ENCODE measurements at places on chromosomes 2 and 18. TPM values are rescaled to one million over a fixed set of nuclear protein-coding genes. Genes with fewer than 3 reads are reported as not detected.

GRCh38 chr18:36929601-36930000, 100.7 kb downstream of the KIAA1328 start:
- no peak for DNase-seq
- H3K4me3 ChIP-seq: no peak overlapping the region
- H3K4me1 ChIP-seq: no peaks in the 10 kb centered on the region
- no peak overlapping the region for H3K27ac ChIP-seq
- H3K27me3 ChIP-seq: no peaks in the 10 kb centered on the region

GRCh38 chr18:22056950-22057349, 112.4 kb upstream of the GATA6 start:
- no peak for DNase-seq
- no peak overlapping the region for H3K27ac ChIP-seq
- no peaks in the 10 kb centered on the region for H3K36me3 ChIP-seq
- no peaks in the 10 kb centered on the region for H3K27me3 ChIP-seq

DNA sequence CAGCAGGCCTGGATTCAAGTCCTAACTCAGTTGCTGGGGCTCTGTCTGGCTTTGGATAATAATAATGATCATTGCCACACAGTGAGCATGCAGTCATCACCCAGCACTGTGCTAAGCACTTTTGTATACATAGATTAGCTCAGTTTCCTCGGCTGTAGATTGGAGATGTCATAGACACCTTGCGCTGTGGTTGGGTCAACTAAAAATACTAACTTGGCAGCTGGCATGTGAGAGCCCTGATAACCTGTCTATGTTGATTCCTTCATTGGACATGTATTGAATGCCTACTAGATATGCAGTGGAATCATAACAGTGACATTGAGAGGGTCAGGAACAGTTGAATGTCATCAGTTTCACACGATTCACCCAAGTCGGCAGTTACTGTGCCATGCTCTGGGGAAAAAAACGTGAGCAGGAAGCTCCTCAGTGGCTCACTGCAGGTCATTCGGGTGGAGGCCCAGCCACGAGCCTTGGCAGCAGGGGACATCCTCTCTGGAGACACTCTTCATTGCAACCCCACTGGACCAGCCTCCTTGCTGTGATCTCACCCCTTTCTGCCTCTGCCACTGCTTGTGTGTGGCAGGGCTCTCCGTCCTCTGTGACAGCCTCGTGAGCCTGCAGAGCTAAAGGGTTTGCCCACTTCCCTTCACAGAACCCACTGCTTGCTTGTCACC, 85.3 kb downstream of the NPAS2 start:
- no peak overlapping the region for H3K4me3 ChIP-seq
- H3K36me3 ChIP-seq: peaks cover 28% of the 10 kb centered on the region
- peaks cover 7% of the 10 kb centered on the region for H3K4me1 ChIP-seq
- no peaks in the 10 kb centered on the region for H3K27me3 ChIP-seq
- no peak for DNase-seq

- no peaks in the 10 kb centered on the region for H3K36me3 ChIP-seq
- no peak for DNase-seq
- no peaks in the 10 kb centered on the region for H3K4me1 ChIP-seq
- H3K27me3 ChIP-seq: no peaks in the 10 kb centered on the region
- no peak overlapping the region for H3K4me3 ChIP-seq
- no peak overlapping the region for H3K27ac ChIP-seq
Observed at GRCh38 chr2:129092956-129093355, 774.3 kb upstream of the HS6ST1 start.

TEKT4 gene
- total RNA-seq: not detected

GRCh38 chr2:100193291-100193710, 50.9 kb upstream of the AFF3 start:
- H3K36me3 ChIP-seq: no peaks in the 10 kb centered on the region
- no peak overlapping the region for H3K27ac ChIP-seq
- H3K4me3 ChIP-seq: no peak overlapping the region
- no peaks in the 10 kb centered on the region for H3K27me3 ChIP-seq
- DNase-seq: peak; percentile 72

GRCh38 chr2:1907291-1907690, 163.0 kb upstream of the PXDN start:
- H3K27ac ChIP-seq: no peak overlapping the region
- DNase-seq: no peak
- H3K27me3 ChIP-seq: no peaks in the 10 kb centered on the region
- H3K36me3 ChIP-seq: no peaks in the 10 kb centered on the region
- H3K4me1 ChIP-seq: no peaks in the 10 kb centered on the region

DNA sequence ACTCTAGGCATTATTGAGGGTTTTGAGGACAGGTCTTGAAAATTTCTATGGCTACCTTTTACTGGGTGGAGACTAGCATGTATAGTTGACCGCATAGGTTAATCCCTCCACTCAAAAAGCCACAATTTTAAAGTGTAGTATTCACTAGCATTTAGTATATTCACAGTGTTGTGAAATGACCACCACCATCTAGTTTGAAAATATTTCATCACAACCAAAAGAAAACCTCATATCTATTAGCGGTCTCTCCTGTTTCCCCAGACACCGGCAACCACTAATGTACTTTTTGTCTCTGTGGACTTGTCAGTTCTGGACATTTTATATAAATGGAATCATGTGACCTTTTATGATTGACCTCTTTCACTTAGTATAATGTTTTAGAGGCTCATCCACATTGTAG, 53.9 kb downstream of the MSH2 start:
- no peaks in the 10 kb centered on the region for H3K36me3 ChIP-seq
- DNase-seq: no peak
- H3K27ac ChIP-seq: no peak overlapping the region
- H3K4me1 ChIP-seq: no peaks in the 10 kb centered on the region
- no peaks in the 10 kb centered on the region for H3K27me3 ChIP-seq

DNA sequence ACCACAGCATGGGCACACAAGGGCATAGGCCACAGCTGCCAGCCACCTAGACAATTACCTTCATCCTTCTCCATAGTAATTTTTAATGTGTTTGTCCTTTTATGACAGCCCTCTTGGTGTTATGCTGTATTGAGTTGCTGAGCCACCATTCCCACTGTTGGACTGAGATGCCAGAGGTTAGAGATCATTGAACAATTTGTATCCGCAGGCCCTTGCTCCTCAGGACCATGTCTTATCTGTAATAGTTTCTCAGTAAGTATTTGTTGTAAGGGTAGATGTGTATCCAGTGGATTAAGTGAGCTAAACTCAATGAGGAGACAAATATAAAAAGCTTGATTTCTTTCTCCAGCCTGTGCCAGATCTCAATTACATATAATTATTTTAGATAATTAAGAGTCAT, 832.8 kb upstream of the ID2 start:
- peaks cover 8% of the 10 kb centered on the region for H3K4me1 ChIP-seq
- no peak overlapping the region for H3K4me3 ChIP-seq
- DNase-seq: no peak
- H3K27me3 ChIP-seq: no peaks in the 10 kb centered on the region
- no peak overlapping the region for H3K27ac ChIP-seq

PJVK gene
- 2.2 TPM for total RNA-seq

- DNase-seq: peak; percentile 24
- H3K4me3 ChIP-seq: no peak overlapping the region
- H3K27me3 ChIP-seq: no peaks in the 10 kb centered on the region
- peaks cover 26% of the 10 kb centered on the region for H3K36me3 ChIP-seq
Observed at GRCh38 chr18:79133724-79134123, 64.5 kb downstream of the ATP9B start.

DNA sequence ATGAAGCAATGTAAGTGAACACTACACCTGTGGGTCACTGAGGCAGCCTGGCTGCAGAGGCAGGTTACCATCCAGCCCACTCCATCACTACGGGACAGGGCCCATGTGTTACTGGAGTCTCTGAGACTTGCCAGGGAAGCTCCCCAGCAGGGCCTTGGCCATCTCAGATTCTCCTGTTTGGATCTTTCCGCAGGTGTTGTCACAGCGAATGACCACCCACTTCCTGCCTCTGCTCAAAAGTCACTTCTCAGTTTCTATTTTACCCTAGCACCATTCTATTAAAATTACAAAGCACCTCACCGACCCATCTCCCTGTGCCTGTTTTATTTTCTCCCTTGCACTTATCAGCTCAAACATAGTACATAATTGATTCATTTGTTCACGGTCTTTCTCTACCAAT, 34.5 kb upstream of the L3MBTL4 start:
- H3K36me3 ChIP-seq: no peaks in the 10 kb centered on the region
- no peaks in the 10 kb centered on the region for H3K4me1 ChIP-seq
- H3K27ac ChIP-seq: no peak overlapping the region

LONRF2 gene
- total RNA-seq: 15.4 TPM

SCLY gene
- 7.2 TPM for total RNA-seq

PLGLB1 gene
- total RNA-seq: not detected

RETREG2 gene
- total RNA-seq: 60.3 TPM

SFT2D3 gene
- 9.7 TPM for total RNA-seq

- no peak overlapping the region for H3K27ac ChIP-seq
- no peaks in the 10 kb centered on the region for H3K36me3 ChIP-seq
- DNase-seq: no peak
- no peak overlapping the region for H3K4me3 ChIP-seq
- no peaks in the 10 kb centered on the region for H3K27me3 ChIP-seq
- no peaks in the 10 kb centered on the region for H3K4me1 ChIP-seq
Observed at GRCh38 chr2:237458519-237458918, 28.5 kb upstream of the MLPH start.

DNA sequence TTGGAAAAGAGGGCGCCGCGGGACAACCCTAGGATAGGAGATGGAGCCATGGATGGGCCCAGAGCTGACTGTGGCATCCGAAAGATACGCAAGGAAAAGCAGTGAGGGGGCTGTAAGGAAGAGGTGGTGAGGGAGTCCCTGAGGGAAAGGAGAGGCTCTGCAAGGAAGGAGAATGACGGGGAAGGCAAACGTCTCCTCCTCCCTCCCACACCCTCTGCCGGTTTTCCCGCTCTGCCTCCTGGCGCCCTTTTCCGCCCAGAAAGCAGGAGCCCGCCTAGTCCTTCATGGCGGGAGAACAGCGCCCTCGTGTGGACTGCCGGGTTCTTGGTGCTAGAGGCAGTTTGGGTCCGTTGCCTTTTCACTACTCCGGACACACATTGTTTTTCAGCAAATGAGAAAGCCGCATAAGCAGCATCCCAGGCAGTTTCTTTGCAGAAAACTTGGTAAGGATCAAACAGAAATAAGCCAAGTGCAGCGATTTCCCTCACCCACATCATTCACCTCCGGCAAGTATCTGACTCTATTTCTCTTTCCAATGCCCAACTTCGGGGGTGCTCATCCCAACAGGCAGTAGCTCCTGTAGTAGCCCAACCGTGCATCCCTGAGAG, 200.4 kb downstream of the INO80D start:
- no peaks in the 10 kb centered on the region for H3K36me3 ChIP-seq
- H3K4me1 ChIP-seq: peaks cover 9% of the 10 kb centered on the region
- H3K27me3 ChIP-seq: no peaks in the 10 kb centered on the region
- no peak overlapping the region for H3K4me3 ChIP-seq
- DNase-seq: peak; percentile 89

GRCh38 chr2:88500691-88501090, 48.2 kb upstream of the FOXI3 start:
- H3K4me3 ChIP-seq: no peak overlapping the region
- H3K27me3 ChIP-seq: no peaks in the 10 kb centered on the region
- H3K36me3 ChIP-seq: no peaks in the 10 kb centered on the region
- H3K4me1 ChIP-seq: no peaks in the 10 kb centered on the region
- H3K27ac ChIP-seq: no peak overlapping the region
